ENCODE measurements at places on chromosomes 2 and 18.

DNA sequence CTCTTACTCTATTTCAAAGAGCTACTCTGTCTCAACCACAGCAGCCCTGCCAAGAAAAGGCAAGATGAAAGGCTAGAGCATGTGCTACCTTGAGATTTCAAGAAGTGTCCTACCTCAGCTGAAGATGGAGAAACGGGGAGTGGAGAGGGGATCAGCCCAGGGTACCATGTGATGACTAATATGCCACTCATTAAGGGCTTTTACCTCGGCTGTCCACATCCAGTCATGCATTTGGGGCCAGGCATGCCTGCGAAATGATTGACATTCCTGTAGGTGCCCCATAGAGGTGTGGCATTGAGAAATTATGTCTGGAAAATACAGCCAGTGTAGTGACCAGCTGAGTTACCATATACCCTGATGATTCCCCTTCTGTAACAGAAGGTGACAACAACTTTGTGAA lies 96.1 kb downstream of the NRP2 start:
- no peak for DNase-seq

- no peak for DNase-seq
Measured at GRCh38 chr2:121429927-121430520, 100.7 kb upstream of the RNU4ATAC start.

- no peak for DNase-seq
Measured at GRCh38 chr2:119852214-119852613, 92.5 kb downstream of the PTPN4 start.

DNA sequence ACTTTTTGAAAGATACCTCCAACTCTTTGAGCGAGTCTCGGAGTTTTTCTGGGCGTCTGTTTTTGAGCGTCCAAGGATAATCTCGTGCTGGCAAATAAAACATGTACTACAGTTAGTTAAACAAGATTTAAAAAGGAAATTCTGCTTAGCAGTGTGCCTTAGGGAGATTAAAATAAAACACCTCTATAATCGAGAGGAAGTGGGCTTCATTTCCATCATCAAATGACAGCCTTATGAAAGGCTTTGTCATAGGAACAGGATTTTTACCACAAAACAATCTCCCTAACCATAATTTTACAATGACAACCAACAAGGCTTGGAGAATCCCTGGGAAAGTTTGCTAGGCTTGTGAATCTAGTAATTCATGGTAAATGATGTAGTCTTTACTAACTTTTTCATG lies 103.4 kb downstream of the WDPCP start:
- no peak for DNase-seq

- DNase-seq = no peak
Measured at GRCh38 chr18:12485479-12486105, 77.9 kb downstream of the PRELID3A start.

GRCh38 chr2:97900806-97901205 lies 94.9 kb downstream of the TMEM131 start:
- DNase-seq = no peak

DNA sequence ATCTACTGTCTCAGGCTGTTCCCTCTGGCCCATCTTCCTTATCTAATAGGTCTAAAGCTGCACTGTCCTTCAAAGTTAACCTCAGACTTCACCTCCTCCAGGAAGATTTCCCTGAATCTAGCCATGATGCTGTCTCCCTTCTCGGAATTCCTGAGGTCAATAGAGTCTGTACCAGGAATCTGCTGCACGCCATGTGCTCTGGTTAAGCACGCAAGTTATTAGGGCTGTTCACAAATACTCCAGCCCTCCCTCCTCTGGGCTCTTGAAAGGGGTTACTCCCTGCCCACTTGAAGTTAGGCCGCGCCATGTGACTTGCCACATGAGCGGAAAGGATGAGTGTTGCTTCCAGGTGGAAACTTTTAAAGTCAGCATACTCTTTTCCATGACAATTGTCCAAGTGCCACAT lies 43.6 kb downstream of the MCFD2 start:
- DNase-seq = no peak

DNA sequence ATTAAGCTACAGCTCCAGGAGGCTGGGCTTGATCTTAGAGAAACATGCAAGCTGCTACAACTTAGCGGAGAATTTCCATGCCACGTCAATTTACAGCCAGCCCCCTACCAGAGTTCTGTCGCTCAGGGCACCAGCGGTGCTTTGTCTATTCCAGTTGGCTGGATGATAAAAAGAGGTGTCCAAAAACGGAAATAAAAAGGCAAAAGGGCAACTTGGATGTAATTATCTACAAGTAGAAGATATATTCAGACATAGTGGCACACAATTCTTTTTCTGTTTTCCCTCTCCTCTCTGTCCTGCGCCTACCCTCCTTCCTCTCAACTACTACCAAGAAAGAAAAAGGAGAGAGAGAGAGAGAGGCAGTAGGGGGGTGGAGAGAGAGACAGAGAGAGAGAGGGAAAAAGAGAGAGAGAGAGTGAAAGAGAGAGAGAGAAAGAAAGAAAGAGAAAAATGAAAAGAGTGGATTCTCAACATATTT lies 363 bp upstream of the RFTN2 start:
- DNase-seq = no peak

GRCh38 chr18:36124841-36125240 lies 4.3 kb downstream of the SLC39A6 start:
- no peak for DNase-seq

GRCh38 chr2:9228088-9228751 lies 21.6 kb downstream of the ASAP2 start:
- no peak for DNase-seq

- no peak for DNase-seq
Measured at GRCh38 chr18:55763298-55763697, 175.3 kb upstream of the TCF4 start.

DNA sequence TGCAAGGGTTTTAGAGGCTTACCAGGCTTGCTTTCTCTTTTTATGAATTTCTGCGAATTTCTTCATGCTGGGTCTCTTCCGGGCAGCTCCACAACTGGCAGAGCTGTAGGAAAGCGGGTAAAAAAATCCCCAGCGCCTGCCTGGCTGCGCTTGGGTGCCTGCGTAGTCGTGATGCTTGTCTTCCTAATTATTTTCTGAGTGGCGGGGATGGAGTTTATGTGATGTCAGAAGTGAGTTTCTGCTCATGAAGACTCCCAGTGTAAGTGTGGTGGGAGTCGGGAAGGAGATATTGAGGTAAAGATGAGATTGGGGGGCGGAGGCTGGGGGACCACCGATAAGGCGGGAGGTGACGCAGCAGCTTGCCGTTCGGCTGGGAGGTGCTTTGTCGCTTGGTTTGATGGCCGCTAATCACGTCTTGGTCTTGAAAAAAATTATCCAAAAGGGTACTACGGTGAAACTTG lies 229.8 kb downstream of the LDLRAD4 start:
- DNase-seq = no peak

GRCh38 chr2:557635-558301 lies 119.4 kb downstream of the TMEM18 start:
- no peak for DNase-seq

DNA sequence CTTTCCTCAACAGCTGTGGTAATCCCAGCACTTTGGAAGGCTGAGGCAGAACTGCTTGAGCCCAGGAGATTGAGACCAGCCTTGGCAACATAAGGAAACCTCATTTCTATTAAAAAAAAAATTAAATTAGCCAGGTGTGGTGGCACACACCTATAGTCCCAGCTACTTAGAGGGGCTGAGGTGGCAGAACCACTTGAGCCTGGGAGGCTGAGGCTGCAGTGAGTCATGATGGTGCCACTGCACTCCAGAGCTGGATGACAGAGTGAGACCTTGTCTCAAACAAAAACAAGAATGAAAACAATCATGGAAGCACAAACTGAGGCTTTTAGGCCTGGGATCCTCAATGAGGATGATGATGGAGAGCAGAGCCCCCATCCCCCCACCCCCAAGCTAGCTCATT lies 19.8 kb downstream of the GAREM1 start:
- no peak for DNase-seq

GRCh38 chr2:58834404-58834803 lies 593.3 kb upstream of the FANCL start:
- DNase-seq = no peak

- DNase-seq = no peak
Measured at GRCh38 chr2:144183727-144184126, 336.2 kb downstream of the ZEB2 start.

GRCh38 chr2:157874997-157875640 lies 1.0 kb downstream of the ACVR1 start:
- DNase-seq = no peak

DNA sequence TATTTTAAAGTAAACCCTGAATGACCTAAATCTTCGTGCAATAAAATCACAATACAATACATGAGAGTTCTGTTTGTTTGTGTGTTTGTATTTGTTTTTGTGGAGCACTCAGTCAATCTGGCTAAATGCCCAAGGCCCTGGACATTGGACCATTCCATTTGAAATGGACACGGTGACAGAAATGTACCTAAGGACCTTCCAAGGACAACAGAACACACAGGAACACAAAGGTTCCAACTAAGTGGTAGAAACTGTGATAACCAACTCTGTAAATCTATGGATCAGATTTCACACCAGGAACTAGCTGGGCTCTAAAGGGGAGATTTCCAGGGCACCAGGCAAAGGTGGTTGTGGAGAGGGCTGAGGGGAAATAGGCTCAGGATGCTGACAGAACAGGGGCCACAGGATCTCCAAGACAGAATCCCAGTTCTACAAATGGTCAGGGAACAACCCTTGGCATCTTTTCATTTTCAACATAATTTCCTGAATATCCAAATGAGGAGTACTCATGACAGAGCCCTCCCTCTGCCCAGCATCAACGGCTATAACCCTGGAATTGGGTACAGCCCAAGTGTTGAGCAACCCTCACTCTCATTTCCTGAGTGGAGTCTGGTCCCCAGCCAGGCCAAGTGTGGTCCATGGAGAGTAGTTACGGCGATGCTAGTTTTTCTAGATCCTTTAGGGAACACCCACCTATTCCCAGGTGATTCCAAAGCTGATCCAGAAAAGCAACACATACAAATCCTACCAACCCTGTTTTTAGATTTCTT lies 78.4 kb downstream of the NCKAP5 start:
- DNase-seq = no peak

DNA sequence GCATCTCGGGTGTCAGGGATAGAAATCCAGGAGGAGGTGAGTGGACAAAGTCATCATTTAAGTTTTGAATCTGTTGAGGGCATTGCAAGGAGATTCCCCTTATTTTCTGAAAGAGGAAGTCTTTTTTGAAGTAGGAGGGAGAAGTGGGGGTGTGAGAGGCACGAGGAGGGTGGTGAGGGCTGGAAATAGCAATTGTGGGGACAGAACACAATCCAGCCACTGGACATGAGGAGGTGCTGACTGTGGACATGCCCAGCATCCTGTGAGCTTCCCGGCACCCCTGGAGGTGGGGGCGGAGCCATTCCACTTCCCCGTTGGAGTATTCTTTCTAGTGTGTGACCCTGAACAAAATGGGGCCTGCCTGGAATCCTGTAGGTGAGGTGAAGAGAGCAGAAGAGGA lies 310.7 kb upstream of the EPAS1 start:
- DNase-seq = no peak

DNA sequence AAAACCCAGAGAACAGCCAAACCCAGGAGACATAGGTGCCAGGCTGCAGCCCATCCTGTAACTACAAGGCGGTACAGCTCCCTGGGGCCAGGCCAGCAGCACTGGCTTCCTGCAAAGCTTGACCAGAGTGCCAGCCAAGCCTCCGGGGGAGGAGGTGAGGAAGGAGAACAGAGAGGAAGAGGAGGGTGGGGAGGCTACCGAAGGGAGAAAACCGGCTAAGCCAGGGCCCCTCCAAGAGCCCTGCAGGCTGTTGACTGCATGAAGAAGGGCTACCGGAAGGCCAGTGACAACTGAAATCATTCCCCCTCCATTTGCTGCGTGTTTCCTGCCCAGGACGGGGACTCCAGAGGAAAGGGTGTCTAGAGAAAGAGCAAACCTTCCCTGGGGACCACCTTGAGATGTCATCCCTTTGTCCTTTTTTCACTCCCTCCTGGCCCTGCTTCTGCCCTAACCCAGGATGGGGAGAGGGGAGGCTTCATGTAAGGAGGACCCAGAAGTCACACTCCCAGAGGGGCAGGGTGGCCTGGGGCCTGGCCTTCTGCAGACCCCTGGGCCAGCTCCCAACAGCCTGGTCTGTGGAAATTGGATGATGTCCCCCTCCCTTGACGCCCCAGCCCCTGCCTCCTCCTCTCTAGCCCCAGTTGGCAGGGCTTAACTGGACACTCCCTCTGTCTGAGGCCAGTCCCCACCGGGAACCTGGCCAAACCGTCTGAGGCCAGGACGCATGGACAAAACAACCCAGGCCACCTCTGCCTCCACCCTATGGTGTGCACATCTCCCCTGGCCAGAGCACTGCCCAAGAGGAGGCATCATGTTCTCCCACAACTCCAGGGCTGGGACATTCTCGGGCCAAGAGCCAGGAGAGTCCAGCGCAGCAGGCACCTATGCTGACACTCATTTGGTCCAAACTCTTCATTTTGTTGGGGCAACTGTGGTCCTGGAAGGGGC lies 207.8 kb downstream of the CYP26B1 start:
- no peak for DNase-seq

GRCh38 chr2:39504790-39505335 lies 67.8 kb upstream of the MAP4K3 start:
- no peak for DNase-seq

GRCh38 chr2:70396612-70397011 lies 94.7 kb upstream of the FAM136A start:
- no peak for DNase-seq

GRCh38 chr2:231920795-231921194 lies 5.4 kb downstream of the NPPC start:
- no peak for DNase-seq

- no peak for DNase-seq
Measured at GRCh38 chr2:64594226-64594989, 59.3 kb downstream of the SERTAD2 start.

DNA sequence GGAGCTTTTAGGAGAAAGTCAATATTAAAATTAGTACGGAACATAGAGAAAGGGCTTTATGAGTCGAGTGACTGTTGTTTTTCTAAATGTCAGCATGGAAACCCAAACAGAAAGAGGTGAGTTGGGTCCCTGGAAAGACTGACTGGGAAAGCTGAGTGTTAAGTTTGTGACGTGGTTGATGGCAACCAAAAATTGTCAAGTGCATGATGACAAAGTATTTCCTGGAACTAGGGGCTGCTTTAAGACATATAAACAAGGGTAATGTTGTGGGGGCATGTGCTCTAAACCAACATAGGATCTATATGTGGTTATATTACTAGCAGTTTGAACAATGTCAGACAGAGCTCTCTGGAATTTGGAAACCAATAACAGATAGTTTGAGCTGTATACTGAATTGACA lies 50.9 kb upstream of the GPD2 start:
- no peak for DNase-seq

DNA sequence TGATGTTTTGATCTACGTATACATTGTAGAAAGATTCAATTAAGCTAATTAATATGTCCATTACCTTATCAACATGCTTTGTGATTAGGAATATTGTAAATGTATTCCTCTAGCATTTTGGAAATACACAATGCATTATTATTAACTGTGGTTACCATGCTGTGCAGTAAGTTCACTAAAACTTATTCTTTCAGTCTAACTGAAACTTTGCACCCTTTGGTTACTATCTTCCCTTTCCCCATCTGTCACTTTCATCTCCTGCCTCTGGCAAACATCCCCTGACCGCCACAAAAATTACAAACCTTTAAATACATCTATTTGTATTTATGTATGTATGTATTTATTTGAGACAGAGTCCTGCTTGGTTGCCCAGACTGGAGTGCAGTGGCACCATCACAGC lies 388.0 kb downstream of the NYAP2 start:
- no peak for DNase-seq

Data from NCI-H748 treated with DMSO at 0.1 percent for 48 hours (cell line).